Bronchial epithelial cell (primary cell): ENCODE measurements at places on chromosomes 6 and 20.
A peak's percentile ranks its signal among the peaks of the same experiment; 100 is the strongest.

DNA sequence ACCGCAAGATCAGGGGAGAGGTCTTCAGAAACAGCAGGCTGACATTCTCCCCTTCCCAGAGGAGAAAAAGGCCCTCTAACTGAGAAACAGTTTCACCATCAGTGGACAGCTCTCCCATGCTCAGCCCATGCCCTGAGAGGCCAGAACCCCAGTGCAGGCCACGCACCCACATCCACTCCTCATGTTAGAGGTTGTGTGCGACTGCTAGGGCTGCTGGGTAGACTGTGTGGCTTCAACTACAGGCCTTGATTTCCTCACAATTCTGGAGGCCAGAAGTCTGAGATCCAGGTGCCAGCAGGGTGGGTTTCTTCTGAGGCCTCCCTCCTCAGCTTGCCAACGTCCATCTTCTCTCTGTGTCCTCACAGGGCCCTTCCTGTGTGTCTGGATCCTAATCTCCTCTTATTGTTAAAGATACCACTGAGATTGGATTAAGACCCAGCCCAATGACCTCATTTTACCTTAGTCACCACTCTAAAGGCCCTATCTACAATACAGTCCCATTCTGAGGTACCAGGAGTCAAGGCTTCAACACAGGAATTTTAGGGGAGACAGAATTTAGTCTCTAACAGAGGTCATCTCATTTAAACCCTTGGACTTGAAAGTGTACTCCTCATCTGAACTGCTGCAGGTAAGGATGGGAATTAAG, 67.7 kb upstream of the CD93 start:
- peak; percentile 60 for DNase-seq

DNA sequence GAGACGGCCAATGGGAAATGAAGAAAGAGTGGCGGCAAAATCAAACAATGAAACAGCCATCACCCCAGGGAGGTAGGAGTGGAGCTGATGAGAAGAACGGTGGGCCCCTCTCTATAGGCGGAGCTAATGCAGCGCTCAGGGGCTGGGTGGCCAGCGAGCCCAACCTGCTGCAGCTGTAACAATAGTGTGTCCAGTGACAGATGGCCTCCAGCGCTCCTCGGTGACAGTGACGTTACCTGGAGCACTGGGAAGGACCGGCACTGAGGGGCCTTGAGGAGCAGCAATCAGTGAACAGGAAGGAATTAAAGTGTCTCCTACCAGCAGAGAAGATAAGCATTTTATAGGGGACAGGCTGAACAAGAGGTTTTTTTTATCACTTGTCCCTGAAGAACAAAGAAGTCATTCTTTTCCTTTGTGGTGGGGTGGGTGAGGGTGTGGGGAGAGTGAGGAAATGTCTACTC, 81.6 kb downstream of the FOXA2 start:
- no peak for DNase-seq

DNA sequence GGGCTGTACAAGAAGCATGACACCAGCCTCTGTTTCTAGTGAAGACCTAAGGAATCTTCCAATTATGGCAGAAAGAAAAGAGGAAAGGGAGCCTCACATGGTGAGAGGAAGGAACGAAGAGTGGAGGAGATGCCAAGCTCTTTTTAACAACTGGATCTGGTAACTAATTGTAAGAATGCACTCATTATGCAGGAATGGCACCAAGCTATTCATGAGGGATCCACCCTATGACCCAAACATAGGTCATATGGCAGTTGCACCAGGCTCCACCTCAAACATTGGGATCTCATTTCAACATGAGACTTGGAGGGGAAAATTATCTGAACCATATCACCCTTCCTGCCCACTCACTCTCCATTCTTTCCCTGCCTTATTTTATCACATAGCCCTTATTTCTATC, 496.0 kb upstream of the SPTLC3 start:
- no peak for DNase-seq

DNA sequence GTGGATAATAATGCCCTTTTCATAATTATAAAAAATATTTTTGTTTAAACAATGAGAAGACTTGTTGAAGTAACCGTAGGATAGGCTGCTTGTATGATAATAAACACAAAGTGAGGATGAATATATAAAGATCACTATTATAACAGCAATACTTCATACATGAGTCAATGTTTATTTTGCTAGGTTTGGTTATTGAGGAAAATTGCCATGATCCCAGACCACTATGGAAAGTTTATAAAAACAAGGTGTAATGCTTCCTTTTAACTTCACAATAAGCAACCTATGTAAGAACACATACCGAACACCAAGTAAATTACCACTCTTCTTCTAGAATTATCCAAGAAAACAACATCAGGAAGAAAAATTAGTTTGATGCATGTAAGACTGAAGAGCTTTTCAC, 495.3 kb upstream of the RNF217 start:
- peak; percentile 8 for DNase-seq

DNA sequence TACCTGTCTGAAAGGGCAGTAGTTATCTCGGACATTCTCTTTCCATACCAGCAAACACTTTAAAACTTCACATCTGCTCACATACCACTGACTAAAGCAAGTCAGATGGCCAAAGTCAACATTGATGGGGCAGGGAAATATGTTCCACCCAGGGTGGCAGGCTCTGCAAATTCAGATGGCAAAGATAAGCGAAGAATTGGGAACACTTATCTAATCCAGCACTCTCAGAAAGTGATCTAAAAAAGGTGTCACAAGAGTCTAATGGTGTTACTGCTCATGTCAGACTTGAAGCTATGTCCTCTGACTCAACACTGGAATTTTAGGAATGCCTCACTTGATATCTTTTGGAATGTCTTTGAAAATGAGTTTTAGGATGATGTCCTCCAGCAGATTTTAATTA, 1086.2 kb downstream of the KIF16B start:
- DNase-seq: no peak

GRCh38 chr6:166106076-166106686, 61.5 kb downstream of the TBXT start:
- DNase-seq: peak; percentile 54

DNA sequence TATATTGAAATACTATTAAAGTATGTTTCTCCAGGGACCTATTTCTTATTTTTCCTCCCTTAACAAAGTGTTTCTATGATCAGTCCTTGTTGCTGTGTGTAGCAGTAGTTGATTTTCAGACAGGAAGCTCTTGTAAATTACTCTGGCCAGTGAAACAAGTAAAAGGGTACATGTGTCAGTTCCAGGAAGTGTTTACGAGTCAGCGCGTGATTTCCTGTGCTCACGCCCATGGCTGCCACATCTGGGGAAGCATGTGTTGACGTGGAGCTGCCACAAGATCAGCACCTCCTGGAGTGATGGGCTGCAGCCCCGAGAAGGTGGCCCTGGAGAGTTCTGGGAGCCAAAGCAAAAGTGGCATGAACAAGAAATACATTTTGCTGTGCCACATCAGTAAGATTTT, 38.6 kb upstream of the GGTLC1 start:
- peak; percentile 45 for DNase-seq

GRCh38 chr6:24666097-24666640, 530 bp downstream of the TDP2 start:
- DNase-seq: peak; percentile 47

DNA sequence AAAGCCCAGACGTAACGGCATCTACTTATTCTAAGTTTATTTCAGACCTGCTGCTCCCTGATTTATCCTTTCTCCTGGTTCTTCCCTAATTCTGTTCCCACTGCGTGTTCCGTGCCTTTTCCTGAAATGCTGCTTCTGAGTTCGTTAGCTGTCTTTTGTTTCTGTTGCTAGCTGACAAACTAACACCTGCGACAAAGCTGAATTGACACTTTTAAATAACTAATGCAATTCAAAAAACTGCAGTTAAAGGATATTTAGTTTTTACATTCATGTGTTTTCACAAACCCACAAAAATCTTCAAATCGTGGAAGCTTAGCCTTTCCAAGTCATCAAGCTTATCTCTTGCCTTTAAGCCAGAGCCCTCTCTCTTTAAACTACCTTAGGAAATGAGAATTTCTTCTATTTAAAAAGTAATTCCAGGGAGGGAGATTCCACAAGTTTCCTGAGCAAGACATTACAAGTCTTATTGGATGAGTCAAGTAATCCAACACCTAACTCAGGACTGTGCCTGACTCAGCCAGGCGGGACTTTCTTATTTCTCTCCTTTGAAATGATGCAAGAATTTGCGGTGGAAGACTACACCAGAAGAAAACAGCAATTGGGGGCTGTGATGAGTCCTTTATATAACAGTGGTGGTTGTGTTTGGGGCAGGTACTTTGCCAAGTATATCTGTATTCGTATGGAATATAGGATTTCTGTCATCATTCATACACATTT, 6.3 kb downstream of the ADTRP start:
- peak; percentile 98 for DNase-seq

GRCh38 chr20:23387118-23387443, 25.1 kb downstream of the GZF1 start:
- DNase-seq: no peak

GRCh38 chr6:139699911-139700310, 325.5 kb upstream of the CITED2 start:
- DNase-seq: no peak

DNA sequence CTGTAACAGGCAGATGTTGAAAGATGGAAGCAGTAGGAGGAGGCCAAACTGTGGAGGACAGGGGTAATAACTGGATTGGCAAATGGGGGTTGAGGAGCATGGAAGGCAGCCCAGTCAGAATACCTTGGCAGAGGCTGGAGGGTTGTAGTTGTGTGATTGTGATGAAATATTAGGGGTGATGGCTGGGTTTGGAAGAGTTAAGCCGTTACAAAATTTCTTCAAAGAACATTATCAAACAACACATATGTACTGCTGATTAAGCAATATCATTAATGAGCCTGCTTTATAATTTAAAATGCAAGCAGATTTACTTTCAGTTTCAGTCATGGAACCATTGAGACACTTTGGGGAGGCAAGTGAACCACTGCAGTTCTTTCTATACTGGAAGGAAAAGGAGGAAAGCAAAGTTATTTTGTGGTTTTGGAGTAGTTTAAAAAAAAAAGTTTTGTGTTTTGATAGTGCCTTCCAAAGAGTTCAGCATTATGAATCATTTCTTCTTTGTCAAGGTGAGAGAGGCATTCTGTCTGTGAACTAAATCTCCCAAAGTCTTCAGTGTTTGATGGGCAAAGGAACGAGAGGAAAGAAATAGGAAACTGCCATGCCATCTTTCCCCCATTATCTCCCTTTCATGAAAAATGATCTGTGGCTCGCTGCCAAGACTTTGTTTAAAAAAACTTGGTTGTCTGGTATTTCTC, 20.7 kb downstream of the FOXO3 start:
- DNase-seq: peak; percentile 77

GRCh38 chr6:96478695-96479094, 42.9 kb upstream of the UFL1 start:
- no peak for DNase-seq

GRCh38 chr6:138662471-138662870, 111.1 kb upstream of the CCDC28A start:
- peak; percentile 99 for DNase-seq

DNA sequence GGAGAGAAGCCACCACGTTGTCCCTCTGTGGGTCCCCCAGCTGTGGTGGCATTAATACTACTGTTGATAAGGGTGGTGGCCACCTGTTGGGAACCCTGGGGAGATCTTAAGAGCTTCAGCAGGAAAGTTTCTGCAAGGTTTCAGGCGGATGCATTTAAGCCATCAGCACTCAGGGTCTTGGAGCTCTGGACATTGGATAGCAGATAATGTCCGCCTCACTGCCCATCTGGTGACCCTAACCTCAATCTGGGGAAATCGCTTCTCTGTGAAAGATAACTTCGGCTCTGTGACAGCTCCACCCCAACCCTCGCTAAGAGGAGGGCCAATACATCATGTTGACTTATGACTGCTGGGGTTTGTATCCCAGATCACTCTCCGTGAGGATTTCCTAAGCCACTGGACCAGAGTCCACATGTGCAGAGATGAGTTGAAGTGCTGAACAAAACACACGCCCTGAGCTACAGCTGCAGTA, 92.9 kb downstream of the FOXC1 start:
- DNase-seq: no peak

DNA sequence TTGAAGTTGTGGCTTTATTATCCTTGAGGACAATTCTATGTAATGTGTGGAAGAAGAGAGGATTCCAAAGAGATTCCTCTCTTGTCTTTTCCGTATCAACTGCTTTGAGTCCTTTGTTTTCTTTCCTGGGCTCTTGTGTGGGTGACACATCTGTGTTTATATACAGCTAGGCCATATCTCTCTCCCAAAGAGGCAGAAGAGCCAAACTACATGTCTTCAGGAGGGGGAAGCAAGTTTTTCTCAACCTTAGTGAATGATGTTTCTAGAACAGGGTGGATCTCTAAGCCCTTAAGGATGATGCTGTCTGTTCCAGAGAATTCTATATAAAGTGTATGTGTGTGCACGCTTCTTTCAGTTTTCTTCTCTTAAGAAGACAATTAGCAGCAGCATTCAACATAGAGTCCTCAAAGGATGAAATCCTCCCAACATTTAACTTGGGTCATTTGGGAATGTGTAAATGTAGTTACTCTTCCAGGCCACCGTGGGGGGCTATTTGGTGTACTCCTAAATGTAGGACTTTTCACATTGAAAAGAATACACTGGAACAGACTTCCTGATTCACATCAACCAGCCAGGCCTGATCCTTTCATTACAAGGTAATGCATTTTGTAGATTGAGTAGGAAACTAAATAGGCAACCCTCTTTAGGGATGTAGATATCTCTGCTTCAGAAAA, 92.8 kb upstream of the EEF1E1 start:
- DNase-seq: no peak

GRCh38 chr6:138988469-138988834, 399 bp upstream of the REPS1 start:
- DNase-seq: no peak
